ENCODE measurements at places on chromosomes 13 and 19.
A peak's percentile ranks its signal among the peaks of the same experiment; 100 is the strongest.

GRCh38 chr19:46915386-46915785, 54.6 kb downstream of the ARHGAP35 start:
- no peak for DNase-seq

DNA sequence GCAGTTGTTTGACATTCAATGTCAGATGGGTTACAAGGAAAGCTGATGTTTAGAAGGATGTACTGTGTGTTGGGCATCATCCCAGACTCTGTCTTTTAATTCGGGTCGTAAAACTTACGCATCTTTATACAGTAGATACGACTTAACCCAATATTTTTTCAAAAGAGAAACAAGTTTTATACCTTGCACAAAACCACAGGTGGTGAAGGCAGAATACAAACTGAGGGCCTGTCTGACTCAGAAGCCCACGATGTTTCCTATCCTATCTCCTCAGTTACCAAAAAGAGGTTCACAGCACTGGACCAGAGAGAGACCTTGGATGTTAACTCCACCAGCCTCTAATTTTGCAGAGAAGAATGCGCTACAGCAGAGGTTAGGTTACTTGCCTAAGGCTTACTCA, 477.0 kb downstream of the FOXO1 start:
- no peak for DNase-seq

DNA sequence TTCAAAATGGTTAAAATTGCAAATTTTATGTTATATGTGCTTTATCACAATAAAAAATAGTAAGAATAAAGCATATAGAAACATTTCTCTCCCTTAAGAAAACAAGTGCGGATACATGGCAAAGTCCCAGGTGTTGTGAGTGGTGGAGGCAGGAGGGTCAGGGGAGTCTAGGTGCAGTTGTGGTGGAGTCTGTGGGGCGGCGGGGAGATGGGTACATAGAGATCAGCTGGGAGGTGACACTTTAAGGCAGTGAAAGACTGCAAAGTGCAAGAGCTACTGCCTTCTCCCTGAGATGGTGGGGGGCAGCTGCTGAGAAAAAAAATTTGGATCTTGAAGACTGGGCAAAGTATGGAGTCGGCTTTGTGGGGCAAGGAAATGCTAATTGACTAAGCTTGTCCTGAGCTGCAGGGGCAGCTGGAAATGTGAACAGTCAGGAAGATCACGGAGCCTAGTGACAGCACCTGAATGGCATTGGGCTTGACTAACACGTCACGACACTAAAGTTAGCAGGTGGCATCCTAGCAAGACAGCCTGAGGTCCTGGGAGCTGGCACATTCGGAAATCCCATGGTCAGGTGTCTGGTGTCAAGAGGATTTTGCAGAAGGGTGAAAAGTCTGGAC, 72.9 kb upstream of the IRS2 start:
- DNase-seq, result no peak

- DNase-seq, result no peak
Observed at GRCh38 chr13:90627813-90628212, 719.7 kb upstream of the MIR17HG start.

- peak; percentile 43 for DNase-seq
Observed at GRCh38 chr13:108993346-108993745, 363.9 kb downstream of the MYO16 start.

DNA sequence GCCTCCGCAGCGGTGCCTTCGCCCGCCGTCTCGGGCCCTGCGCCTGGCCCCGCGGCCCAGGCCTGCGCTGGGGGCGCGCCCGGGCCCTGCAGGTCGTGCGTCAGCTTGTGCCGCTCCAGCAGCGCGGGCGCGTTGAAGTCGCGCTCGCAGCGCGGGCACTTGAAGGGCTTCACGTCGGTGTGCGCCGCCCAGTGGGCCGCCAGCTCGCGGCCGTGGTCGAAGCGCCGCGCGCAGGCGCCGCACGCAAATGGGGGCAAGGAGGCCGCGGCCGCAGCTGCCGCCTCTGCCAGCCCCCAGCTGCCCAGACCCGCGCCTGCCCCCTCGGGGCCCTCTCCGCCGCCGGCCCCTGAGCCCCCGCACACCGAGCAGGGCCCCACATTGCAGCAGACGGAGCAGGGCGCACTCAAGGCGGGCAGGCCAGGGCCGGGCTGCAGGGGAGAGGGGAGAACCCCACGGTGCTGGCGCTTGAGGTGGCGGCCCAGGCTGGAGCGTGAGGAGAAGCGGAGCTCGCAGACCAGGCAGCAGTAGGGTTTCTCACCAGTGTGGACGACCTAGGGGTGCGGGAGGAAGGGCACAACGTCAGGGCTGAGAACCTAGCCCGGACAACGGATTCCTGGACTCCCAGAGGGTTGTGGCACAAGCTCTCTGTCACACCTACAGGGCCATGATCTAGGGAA, 6.1 kb downstream of the FIZ1 start:
- no peak for DNase-seq

DNA sequence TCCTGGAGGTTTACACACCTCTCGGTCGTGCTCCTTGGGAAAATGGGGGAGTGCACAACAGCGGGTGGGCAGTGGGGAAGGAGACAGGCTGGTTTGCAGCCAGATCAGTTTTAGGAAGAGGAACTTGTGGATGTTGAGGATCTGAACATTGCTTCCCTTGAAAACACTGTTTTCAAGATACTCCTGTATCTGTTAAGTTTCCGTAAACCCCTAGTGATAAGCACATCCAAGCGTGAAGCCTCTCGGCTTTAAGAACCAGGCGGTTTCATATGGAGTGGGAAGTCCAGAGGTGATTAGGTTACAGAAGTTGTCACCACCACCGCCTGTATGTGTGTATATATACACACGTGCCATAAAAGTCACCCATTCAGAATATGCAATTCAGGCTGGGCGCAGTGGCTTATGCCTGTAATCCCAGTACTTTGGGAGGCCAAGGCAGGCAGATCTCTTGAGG, 47.4 kb downstream of the SIPA1L3 start:
- no peak for DNase-seq

DNA sequence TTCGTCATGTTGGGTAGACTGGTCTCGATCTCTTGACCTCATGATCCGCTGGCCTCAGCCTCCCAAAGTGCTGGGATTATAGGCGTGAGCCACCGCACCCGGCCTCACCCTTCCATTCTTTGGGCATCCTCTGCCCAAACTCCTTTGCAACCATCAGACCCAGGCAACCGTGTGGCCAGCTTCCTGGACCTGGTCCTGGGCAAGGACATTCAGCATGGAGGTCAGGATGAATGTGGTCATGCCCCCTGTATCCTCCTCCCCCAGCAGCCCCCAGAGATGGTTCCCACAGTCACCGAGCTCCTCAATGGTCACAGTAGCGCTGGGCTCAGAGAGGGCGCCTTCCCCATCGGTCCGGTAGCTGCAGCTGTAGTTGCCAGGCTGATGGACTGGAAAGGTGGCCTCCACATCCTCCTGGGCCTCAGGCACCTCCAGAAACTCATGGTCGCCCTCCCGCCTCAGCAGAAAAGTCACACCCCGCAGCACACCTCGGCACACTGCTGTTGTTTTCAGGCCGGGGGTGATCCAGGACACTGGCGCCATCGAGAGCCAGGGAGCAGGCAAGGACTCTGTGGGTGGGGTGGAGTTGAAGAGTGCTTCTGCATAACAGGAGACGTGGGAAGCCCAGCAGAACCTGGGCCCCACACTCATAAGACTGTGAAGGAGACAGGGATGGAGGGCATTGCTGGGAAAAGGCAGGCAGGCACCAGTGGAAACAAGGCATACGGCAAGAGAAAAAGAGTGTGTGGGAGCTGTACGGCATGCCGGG, 1.1 kb downstream of the A1BG start:
- DNase-seq, result no peak

- DNase-seq, result peak; percentile 75
Observed at GRCh38 chr13:105336706-105337576, 1198.5 kb downstream of the EFNB2 start.

GRCh38 chr13:112716841-112717520, 27.1 kb downstream of the ATP11A start:
- DNase-seq, result no peak
